ENCODE measurements at places on chromosomes 3 and 15. TPM values are rescaled to one million over a fixed set of nuclear protein-coding genes. Genes with fewer than 3 reads are reported as not detected.
A peak's percentile ranks its signal among the peaks of the same experiment; 100 is the strongest.

Gene ALDH1L1
- total RNA-seq = 32.4 TPM

Gene PLA2G4E
- total RNA-seq = not detected

GRCh38 chr3:100088735-100089368 is 25.4 kb downstream of the FILIP1L start:
- DNase-seq = no peak

DNA sequence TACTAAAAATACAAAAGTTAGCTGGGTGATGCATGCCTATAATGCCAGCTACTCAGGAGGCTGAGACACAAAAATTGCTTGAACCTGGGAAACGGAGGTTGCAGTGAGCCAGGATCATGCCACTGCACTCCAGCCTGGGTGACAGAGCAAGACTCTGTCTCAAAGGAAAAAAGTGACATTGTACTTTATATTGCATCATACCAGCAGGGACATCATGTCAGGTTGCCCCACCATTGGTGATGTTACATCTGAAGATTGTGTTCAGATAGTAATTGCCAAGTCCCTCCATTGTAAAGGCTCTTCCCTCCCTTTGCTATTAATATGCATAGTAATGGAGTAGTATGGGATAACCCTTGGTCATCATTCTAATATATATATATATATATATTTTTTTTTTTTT is 44.8 kb downstream of the FOXL2 start:
- no peak for DNase-seq

GRCh38 chr3:89692601-89693000 is 585.2 kb downstream of the EPHA3 start:
- no peak for DNase-seq

GRCh38 chr3:45593708-45594601 is 596 bp upstream of the LIMD1 start:
- DNase-seq = peak; percentile 59

GRCh38 chr3:143424874-143425273 is 305.3 kb downstream of the CHST2 start:
- DNase-seq = no peak
